ENCODE measurements at places on chromosomes 16 and 17.

DNA sequence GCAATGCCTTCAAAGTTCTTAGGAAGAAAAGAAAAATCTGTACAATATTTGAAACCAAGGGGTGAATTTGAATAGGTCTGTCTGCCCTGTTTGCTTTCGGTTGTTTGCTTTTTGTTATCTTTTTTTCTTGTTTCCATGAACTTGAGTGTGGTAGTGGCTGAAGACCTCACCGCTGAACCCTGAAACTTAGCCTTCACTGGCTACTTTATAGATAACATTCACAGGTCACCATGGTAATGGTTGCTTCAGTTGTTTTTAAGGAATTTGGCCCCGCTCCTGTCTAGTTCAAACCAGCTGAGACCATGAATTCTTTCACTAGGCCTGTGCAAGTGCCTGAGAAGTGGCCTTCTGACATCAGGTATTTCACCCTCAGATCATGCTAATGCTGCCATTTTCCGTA is 137.0 kb upstream of the PMFBP1 start:
- DNase-seq: no peak

DNA sequence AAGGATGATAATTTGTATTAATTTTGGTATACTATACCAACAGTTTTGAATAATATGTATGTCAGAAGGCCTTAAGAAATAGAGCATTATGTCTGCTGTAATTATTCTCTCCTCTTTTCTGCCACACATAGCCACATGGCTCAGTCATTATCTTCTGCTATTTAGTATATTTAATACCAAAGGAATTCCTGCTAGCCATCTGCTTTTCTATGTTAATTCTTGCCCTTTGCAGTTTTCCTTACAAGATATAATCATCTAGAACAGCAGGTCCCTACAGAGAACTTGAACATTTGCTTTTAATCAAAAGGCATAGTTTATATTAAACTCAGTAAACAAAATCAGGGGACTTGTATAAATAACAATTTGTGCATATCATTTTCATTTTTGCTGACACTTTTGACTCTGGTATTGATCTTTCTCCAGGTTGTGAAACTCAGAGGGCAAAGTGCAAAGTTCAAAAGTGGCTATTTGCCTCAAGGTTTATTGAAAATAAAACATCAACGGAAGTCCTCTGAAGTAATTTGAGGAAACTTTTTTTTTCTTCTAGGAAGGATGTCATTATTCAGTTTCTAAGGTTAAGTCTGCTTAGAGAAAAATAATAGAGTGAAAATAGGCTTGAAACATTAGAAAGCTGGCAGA is 702.0 kb downstream of the KCNJ2 start:
- no peak for DNase-seq

DNA sequence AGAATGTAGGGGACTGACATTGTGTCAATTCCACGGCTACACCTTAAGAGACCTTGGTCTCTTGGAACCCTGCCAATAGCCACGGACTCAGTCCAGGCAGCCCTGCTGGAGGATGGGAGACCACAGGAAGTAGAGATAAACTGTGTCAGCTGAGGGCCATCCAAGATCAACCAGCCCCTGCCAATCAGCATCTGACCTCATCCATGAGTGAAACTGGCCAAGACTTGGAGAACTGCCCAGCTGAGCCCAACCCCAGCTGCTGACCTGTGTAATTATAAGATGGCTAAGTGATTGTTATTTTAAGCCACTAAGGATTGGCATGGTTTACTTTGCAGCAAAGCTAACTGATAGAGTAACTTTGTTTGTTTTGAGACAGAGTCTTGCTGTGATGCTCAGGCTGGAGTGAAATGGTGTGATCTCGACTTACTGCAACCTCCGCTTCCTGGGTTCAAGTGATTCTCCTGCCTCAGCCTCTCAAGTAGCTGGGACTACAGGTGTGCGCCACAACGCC is 13.3 kb upstream of the YWHAE start:
- no peak for DNase-seq

- DNase-seq: no peak
Observed at GRCh38 chr17:81807839-81808238, 3.9 kb downstream of the GCGR start.

GRCh38 chr17:74276051-74276476 is 2.0 kb downstream of the DNAI2 start:
- DNase-seq: no peak

- DNase-seq: no peak
Observed at GRCh38 chr17:74554909-74555308, 9.0 kb upstream of the CD300C start.

- DNase-seq: no peak
Observed at GRCh38 chr17:75041656-75042280, 5.0 kb downstream of the ATP5PD start.

DNA sequence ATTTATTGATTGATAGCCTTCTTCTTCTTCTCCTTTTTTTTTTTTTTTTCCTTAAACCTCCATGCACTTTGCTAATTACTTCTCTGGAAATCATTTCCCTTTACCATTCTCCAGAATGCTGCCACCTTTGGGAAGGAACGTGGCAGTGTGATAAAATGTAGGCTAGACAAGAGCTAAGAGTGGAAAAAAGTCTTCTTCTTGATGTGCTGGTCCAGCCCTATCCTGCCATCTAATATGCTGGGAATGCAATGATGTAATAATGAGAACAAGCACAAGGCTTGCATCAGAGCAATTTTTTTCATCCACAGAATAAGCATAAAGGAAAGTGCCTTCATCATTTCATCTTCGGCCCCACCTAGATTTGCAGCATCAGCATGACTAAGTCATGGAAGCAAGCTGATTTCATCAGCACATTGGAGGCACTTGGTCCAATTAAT is 128.7 kb upstream of the ZFHX3 start:
- no peak for DNase-seq

DNA sequence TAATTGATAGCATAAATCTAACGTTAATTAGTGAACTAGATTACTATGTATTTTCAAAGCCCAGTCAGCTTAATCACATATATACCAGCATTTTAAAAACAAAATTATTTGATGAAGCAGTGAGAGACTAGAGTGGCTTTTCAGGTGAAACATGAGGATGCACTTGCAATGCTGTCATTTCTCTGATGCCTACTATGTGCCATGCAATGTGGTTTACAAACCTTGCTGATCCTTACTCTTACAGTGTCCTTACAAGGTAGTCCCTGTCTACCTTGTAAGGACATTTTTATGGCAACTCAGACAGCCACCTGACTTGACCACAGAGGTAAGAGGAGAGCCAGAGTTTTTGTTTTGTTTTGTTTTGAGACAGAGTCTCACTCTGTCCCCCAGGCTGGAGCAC is 42.7 kb downstream of the CYB5B start:
- no peak for DNase-seq

- no peak for DNase-seq
Observed at GRCh38 chr16:66720766-66721165, 24.2 kb upstream of the CMTM4 start.

GRCh38 chr16:2856061-2856670 is 1.8 kb downstream of the PRSS22 start:
- DNase-seq: no peak

DNA sequence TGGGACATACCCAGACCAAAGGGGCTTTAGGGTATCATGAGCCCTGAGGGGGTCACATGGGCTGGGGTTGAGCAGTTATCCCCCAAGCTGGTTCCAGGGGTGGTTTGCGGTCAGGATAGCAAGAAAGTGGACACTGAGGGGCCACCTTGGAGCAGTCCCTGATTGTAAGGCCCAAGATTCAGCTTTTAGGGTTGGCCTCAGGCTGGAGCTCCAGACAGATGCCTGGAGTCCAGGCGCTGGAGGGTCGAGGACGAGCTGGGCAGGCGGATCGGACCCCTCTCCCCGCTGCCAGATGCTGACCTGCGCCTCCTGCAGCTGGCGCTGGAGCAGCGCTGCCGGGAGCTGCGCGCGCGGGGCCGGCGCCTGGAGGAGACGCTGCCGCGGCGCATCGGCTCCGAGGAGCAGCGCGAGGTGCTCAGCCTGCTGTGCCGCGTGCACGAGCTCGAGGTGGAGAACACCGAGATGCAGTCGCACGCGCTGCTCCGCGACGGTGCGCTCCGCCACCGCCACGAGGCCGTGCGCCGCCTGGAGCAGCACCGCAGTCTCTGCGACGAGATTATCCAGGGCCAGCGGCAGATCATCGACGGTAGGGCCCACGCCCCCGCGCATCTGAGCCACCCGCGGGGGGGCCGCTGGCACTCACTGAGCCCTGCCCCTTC is 10.0 kb downstream of the BTBD17 start:
- DNase-seq: no peak

DNA sequence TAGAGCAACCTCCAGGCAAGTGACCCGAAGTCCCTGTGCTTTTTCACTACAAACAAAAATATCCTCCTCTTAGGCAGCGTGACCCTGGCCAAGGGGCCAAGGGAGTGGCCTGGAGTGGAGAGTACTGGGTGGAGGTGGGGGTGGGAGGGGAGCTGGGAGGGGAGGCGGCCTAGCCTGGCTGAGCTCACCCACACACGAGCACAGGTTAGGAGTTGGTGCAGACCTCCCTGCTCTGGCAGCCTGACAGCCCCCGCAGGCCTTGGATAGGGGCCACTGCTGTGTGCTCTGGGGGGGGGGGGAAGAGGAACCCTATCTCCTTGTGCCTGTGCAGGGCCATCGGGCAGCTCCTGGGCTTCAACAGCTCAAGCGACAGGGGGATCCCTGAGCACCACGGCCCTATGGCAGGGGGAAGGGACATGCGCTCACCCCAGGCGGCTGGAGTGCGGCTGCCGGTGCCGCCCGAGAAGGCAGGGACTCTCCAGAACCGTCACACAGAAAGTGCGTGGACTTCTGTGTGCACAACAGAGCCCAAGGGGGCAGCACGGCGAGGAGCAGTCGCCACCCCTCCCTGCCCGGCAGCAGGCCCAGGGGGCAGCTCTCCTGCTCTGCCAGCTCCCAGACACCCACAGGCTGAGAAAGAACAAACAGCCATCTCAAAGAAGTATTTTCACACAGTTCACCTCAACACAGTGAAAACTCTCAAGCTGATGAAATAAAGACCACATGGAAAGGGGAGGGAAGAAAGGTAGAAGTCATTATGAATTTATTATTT is 13.3 kb downstream of the SLC16A3 start:
- DNase-seq: no peak

DNA sequence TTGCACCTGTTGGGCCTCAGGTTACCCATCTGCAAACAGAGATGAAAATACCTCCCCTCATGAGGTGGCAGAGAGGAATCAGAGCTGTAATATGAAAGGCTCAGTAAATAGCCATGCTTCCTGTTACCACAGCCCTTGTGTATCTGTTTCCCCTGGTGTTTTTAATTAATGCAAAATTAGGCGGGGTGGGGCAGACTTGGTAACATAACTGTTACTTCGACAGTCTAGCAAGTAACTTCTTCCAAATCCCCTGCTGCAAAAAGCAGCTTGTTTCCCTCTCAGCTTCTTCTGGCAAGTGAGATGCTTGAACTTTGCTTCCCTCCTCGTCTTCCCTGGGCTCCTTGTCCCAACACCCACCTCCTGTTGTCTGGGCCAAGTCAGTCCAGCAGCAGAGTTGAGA is 381.5 kb downstream of the CPPED1 start:
- no peak for DNase-seq
